ENCODE measurements at places on chromosomes 3 and 15.

GRCh38 chr3:186821429-186822387 lies 15.4 kb upstream of the RFC4 start:
- peak; percentile 42 for DNase-seq

DNA sequence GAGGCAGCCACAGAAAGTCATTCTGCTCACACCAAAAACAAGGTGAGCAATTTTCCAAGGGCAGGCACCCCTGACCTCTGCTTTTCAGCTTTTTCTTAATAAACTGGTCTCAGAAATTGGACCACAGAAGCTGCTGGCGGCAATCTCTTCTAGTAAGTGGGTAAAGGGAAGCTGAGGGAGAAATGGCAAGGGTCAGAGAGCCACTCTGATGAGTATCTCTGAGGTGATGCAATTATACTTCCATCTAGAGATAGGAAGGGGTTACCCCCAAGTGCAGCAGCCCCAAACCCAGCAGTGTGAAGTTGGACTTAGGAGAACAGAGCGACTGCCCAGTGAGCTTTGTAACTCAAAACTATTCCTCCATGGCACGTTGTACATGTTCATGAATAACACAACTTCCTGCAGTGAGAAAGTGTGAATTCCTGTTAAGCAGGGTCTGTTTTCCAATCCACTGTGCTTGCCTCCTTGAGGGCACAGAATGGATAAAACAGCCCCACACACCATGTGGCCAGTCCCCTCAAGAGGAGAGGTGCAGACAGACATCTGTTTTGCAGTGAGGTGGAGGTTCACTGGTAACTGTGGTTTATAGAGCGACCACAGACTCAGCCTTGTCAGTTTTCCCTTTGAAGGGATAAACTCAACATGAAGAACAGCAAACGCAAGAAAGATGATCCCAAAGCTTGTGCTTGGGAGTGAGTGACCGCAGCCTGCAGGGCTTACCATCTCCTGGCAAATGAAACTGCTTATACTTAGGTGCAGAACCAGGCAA lies 683.4 kb upstream of the CFAP20DC start:
- DNase-seq, result no peak

- no peak for DNase-seq
These were observed 45.0 kb upstream of the FGF12 start for GRCh38 chr3:192772240-192772894.

DNA sequence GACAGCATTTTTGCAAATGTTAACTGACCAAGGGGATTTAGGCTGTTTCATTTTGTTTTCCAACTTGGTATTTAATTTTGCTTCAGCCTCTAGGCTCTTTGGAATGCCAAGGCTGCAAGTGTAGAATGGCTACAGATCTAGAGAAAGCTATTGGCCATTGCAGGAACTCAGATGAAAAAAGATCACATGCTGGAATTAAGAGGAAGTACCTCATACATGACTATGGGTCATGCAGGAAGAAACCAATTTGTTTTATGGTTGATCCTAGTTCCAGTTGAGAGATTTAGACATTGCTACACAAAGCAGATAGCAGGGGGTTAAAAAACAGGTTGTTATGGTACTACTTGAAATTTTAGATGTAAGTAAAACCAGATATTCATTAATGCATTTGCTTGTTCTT lies 12.7 kb upstream of the CLDN16 start:
- no peak for DNase-seq

DNA sequence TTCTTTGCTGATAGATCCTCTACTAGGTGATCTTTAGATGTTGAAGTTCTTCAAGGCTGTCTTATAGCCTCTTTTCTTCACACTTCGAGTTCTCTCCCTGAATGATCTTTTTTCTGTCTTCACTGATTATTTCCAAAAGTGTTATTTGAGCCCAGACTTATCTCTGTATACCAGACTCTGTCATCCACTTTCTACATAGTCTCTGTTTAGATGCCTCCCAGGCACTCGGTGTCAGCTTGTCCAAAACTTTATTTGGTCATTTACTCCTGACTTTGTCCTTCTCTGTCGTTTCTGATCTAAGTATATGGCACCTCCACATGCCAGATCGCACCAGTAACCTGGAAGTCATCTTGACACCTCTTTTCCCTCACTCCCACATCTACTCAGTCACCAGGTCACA lies 27.6 kb downstream of the KLHL18 start:
- no peak for DNase-seq

DNA sequence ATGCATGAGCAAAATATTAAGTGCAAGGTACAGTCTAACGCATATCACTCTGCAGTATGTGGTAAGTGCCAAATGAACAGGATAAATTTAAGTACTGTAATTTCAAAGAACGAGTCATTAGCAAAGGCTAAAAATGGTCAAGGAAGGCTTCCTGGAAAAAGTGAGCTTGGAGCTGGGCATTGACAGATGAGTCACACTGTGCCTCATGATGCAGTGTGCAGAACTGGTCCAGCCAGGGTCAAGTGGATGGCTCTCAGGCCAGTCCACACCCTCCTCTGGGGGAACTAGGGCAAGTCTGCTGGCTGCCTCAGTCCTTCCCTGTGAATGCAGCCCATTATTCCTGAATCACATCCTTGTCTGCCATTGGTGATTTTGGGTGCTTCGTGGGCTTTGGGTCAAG lies 76.3 kb downstream of the CACNA1D start:
- DNase-seq, result no peak

GRCh38 chr15:48017747-48018146 lies 103.0 kb upstream of the SLC24A5 start:
- DNase-seq, result no peak

DNA sequence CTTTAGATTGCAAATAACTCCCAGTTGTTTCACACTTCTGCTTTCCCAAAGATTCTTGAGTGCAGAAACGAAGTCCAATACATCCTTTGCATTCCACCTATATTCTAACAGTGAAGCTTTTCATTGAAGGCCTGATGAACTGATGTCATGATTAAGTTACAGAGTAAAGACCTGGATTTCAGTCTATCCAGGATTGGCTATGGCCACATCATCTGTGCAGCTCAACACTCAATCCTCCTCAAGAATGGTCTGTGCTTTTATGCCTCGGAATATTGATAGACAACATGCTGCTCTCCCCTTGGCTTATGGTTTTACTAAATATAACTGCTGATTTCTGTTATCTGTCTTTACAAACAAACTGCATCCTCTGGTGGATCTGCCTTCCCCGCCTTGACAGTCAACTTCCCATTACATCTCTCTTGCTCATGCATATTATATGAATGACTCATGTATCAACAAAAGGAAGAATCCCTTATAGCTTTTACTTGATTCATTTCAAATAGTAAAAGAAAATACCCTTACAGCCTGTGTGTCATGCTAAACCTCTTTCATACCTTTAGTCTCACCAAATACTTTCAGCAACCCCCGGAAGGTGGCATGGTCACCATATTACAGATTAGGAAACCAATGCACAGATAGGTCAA lies 59.5 kb downstream of the SCN11A start:
- peak; percentile 68 for DNase-seq

DNA sequence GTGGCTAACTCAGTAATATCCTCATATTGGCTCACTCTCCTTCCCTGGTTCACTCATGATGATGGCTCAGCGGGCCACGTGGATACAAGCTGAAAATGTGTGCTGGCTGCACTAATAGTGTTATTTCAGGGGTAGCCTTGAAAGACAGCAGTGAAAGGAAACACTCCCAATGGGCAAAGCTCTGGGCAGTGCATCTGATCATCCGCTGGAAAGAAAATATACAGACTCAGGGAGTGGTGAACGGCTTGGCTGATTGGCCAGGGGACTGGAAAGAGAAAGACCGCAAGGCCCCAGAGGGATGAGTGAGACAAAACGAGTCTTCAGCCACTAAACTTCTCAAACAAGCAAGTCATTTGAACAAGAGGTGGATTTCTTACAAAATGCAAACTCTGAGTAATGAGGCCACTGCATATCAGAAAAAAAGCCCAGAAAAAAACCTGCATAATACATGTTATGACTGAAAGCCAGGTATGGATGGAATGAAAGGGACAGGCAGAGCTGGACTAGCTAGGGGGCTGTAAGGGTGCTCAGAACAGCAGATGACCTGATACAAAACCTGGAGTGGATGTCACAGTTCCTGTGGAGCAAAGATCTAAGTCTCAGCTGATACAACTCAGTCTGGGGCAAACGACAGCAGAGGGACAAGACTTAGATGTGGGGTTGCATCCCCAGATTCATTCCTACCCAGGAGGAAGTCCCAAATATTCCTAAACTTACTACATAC lies 33.3 kb downstream of the CMTM6 start:
- DNase-seq, result no peak

DNA sequence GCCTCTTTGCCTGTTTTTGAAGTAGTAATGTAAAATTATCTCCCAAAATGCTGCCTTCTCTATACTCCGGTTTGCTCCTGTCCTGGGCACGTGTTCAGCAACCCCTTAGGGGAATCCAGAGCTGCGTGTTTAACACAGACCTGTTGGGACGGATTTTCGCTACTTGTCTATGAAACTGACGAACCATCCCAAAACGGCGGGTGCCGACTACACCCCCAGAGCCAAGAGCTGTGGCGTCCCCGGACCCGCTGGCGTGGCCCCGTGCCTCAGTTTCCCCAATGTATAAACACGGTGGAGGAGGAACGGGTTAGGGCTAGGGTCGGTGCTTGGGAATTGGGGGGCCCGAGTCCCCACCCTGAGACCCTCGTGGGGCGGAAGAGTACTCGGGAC lies 473 bp downstream of the FHIT start:
- DNase-seq, result no peak

- no peak for DNase-seq
These were observed 6.0 kb downstream of the SLC6A11 start for GRCh38 chr3:10822055-10822454.

- DNase-seq, result no peak
These were observed 88.4 kb upstream of the OXTR start for GRCh38 chr3:8857720-8858367.

DNA sequence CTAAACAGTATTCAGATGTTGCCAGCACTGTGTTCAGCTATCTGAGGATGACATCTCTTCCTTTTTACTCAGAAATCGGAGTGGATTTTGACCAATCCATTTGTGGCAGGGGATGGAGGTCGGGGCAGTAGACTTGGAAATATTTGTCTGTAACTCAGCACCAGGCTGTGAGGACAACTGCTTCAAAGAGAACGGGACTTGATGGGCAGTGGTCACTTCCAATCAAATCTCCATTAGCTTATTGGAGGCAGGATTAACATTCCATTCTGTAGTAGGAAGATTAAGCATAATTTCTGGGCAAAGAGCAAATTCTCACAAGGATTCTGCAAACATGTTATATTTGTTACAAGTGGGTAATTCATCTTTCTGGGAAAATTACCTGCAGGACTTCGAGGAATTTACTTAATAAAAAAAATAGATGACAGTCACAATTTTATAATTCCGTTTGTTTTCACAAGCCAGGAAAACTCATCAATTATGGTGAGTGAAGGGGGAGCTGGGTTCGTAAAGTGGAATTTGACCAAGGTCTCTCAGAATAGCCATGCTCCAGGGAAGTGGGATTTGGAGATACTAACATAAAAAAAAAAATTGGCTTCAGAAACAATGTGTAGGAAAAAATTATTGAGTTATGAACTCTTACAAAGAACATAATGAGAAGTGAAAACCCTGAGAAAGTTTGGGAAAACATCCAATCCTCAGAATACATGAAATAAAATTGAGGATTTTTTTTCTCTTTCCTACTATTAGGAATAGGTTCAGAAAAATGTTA lies 18.1 kb downstream of the CRABP1 start:
- no peak for DNase-seq

- DNase-seq, result no peak
These were observed 2.0 kb upstream of the BHLHE40 start for GRCh38 chr3:4977001-4977852.

DNA sequence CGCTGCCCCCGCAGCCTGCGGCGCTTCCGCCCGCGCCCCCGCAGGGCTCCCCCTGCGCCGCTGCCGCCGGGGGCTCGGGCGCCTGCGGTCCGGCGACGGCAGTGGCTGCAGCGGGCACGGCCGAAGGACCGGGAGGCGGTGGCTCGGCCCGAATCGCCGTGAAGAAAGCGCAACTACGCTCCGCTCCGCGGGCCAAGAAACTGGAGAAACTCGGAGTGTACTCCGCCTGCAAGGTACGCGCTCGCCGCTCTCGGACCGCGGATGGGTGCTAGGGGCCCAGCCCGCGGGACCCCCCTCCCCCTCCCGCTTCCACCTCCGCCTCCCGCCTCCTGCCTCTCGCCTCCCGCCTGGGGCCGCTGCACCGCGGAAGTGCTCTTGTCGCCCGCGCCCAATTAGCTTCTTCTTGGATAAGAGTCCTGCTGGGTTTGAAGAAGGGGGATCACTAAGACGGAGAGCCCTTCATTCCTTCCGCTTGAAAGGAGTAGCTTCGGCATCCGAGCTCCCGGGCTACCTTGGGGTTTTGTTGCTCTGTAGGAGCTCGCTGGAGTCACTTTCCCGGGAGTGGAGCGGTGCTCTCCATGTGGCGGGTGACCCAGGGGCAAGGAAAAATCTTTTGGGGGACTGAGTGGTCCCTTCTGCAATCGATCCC lies 426 bp downstream of the KAT2B start:
- DNase-seq, result no peak

DNA sequence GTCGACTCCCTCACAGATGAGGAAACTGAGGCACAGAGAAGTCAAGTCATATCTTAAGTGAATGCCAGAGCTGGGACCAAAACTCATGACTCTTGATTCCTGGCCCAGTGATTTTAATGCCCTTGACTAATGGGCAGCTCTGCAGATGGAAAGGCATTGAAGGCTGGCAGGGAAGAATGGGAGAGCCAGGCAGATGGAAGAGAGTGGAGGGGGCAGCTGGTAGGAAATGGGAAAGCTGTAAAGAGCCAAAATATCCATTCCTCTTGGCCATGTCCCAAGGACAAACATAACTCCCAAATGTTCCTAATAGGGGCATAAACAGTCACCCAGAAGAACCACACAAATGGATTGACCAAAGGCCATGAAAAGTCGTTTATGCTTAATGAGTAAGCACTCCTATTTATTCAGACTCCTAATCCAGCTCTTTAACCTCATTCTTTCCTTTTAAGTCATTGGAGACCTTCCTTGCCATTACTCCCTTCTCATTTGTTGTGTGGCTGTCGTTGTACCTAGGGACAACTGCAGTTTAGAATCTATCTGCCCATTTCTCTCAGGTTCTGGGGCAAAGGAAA lies 330.5 kb upstream of the ROPN1 start:
- DNase-seq, result no peak

GRCh38 chr3:99713440-99713839 lies 75.0 kb downstream of the COL8A1 start:
- no peak for DNase-seq

GRCh38 chr3:44329946-44330345 lies 8.6 kb upstream of the TCAIM start:
- DNase-seq, result no peak

DNA sequence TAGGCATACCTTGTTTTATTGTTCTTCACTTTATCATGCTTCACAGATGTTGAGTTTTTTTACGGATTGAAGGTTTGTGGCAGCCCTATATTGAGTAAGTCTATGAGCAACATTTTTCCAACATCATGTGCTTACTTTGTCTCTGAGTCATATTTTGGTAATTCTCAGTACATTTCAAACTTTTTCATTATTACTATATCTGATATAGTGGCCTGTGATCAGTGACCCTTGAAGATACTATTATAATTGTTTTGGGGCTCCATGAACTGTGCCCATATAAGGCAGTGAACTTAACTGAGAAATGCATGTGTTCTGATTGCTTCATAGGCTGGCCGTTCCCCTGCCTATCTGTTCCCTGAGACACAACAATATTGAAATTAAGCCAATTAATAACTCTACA lies 42.8 kb upstream of the NSMCE3 start:
- DNase-seq, result peak; percentile 71
